NCI-H69 (cell line): ENCODE measurements at places on chromosomes 6 and 20.
A peak's percentile ranks its signal among the peaks of the same experiment; 100 is the strongest.

DNA sequence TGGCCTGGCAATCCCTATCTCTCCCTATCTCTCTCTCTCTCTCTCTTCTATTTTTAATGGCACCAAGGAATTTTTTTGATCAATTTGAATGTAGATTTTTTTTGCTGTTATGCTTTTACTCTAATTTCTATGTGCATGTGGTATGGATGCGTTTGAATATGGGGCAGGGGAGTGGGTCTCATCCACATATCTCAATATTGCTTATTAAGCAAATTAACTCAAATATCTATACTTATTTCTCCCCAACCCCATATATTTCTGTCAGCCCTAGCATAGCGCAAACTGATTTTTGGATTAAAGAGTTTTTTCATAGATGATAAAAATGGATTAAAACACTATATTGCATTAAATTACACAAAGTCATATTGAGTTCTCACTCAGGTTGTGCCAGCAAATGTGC, 210.2 kb downstream of the KHDRBS2 start:
- no peak for DNase-seq

DNA sequence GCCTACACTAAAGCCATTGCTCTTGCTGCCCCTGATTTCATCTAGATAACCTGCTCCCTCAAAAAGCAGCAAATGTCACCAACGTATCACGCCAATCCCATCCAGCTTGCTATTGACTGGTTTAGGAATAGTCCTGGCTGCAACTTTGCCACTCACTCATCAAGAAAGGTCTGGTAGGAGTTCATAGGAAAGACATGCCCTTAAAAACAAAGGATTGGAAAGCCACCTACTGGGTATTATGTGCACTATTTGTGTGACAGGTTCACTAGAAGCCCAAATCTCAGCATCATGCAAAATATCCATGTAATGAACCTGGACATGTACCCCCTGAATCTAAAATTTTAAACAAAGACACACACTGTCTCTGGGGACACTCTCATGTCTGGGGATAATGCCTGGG, 170.4 kb upstream of the COL21A1 start:
- DNase-seq: no peak

- DNase-seq: peak; percentile 46
Measured at GRCh38 chr6:18022398-18023231, 35.2 kb upstream of the KIF13A start.

GRCh38 chr20:20267685-20268370, 100.1 kb upstream of the INSM1 start:
- peak; percentile 98 for DNase-seq

GRCh38 chr6:95274686-95275235, 302.6 kb upstream of the MANEA start:
- DNase-seq: no peak

DNA sequence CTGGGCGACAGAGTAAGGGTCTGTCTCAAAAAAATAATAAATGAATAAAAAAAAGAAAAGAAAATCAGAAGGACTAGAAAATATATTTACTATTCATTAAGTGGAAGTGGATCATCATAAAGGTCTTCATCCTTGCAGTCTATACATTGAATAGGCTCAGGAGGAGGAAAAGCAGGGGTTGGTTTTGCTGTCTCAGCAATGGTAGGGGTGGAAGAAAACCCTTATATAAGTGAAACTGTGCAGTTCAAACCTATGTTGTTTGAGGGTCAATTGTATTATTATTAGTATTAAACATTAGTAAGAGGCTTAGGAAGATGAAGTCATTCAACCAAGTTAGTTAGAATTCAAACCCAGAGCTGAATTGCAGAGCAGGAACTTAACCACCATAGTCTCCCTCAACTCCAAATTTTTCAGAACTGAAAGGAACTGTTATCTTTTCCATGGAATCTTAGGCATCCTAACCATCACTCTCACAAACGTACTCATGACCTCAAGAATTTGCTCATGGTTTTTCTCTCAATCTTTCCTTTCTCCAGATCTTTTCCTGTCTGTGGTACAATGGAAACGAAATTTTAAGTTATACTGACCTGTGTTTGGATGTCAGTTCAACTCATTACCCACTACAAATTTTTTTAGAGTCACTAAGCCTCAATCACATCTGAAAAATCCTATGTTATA, 7.7 kb upstream of the SMIM13 start:
- DNase-seq: no peak
